ENCODE measurements at places on chromosomes 12 and 14. TPM values are rescaled to one million over a fixed set of nuclear protein-coding genes. Genes with fewer than 3 reads are reported as not detected.

The CLEC6A gene
- not detected for total RNA-seq

The TEX22 gene
- total RNA-seq = 2.5 TPM

- DNase-seq = peak; percentile 61
- peaks cover 3% of the 10 kb centered on the region for H3K4me1 ChIP-seq
- no peak overlapping the region for H3K27ac ChIP-seq
- H3K36me3 ChIP-seq = no peaks in the 10 kb centered on the region
Observed at GRCh38 chr14:79732911-79733655, 478.2 kb downstream of the DIO2 start.

DNA sequence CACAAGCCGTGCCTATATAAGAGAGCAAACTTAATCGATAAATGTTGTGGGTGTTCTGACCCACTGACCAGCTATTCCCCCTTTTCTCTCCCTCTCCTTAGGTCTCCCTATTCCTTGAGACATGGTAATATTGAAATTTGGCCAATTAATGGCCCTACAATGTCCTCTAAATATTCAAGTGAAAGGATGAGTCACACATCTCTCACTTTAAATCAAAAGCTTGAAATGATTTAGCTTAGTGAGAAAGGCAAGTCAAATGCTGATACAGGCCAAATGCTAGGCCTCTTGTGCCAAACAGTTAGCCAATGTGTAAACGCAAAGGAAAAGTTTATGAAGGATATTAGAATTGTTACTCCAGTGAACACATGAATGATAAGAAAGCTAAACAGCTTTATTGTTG is 102.2 kb upstream of the CPNE8 start:
- H3K4me3 ChIP-seq = no peak overlapping the region
- H3K27ac ChIP-seq = no peak overlapping the region
- H3K36me3 ChIP-seq = no peaks in the 10 kb centered on the region
- no peaks in the 10 kb centered on the region for H3K4me1 ChIP-seq

DNA sequence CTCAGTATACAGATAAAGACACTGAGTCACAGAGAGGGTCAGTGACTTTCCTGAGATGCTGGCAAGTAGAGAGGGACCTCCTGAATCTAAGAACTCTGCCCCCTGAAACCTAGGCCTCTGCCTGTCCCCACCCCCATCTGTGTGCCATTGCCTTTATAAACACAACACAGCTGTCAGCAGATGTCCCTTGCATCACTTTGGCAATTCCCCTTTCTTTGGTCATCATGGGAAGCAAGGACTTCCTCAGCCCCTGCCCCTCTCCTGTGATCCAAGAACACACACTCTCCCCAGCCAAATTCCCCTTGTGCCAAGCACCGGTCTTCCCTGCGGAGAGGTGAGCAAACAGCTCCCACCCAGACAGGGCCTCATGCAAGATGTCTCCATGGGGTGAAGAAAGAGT is 8.3 kb downstream of the TSPAN11 start:
- H3K4me1 ChIP-seq = no peaks in the 10 kb centered on the region
- DNase-seq = no peak
- H3K4me3 ChIP-seq = no peak overlapping the region
- no peaks in the 10 kb centered on the region for H3K36me3 ChIP-seq
- no peak overlapping the region for H3K27ac ChIP-seq

DNA sequence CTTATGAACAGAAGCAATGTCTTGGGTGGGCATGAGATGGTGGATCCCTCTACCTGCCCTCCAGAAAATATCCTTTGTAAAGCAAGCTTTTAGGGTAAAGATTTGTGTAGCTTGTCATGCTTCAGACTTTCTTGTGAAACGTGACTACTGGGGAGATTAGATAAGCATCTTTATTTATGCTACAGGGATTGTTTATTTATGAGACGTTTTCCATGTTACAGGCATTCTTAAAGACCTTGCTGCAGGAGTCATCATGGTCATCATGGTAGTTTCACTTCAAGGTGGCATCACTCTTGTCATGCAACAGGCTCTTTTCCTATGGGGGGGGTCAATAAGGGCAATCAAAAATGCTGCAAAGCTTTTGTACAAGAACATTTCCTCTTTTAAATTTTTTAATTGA is 8.2 kb upstream of the MIS18BP1 start:
- no peaks in the 10 kb centered on the region for H3K4me1 ChIP-seq
- no peaks in the 10 kb centered on the region for H3K36me3 ChIP-seq
- no peak for DNase-seq

DNA sequence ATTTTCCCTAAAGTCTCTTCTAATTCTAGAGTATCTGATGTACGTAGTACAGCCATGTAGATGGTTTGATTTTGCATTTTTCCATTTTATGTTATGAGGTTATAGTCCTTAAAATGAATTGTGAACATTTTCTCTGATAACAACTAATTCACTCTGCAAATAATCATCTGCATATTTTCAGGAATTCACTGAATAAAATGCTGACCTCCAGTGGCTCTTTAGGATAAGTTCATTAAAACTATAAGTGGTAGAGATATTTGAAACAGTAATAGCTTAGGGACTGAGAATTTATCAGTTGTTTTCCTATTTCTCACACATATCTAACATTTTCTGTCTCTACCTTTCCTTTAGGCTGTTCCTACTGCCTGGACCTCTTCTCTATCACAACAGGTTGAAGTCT is 4.4 kb downstream of the MSRB3 start:
- H3K4me3 ChIP-seq = no peak overlapping the region
- H3K27ac ChIP-seq = no peak overlapping the region
- H3K36me3 ChIP-seq = peaks cover 8% of the 10 kb centered on the region
- DNase-seq = no peak

Data from astrocyte (in vitro differentiated cells and primary cell).